ENCODE measurements at places on chromosomes 12 and 14.

DNA sequence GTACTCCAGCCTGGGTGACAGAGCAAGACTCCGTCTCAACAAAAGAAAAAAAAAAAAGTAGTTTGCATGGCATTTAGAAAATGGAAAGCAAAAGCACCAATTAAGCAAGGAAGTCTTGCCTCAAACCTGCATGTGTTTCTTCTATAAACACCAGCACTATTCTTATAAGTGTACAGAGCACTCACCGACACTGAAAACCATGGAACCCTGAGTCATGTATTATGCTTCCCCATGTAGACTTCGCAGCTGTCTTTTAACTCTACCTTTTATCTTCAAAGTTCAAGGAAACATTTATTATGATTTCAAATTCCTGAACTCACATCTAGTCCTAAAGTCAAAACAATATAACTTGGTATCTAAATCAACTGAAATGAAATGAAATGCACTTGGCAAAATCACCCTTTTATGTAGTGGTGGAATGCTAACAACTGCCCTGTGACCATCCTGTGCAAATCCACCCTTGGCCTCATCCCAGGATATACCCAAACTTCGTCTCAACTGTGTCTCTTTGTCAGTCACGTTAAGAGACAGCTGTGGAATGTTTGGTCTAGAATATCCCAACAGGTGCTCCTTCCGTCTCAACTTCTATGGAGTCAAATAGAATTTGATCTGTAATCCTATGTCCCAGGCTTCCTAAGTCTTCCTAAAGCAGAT, 4.8 kb downstream of the BCAT1 start:
- no peak for DNase-seq

DNA sequence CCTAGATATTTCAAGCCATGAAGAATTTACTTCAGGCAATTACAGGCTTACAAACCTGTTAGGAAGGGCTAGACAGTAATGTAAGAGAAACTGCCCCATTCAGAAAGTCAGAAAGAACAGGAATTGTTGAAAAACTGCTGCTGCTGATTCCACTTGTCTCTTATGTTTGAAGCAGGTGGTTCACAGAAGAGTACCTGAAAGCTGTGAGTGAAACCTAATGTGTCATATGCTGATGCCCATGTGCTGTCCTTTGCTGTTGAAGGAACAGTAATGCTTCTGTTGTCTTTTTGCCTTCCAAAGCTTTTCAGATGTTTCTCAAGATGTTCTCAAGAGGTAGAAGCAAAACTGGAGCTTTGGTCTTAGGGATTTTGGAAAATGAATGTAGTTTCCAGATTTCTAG, 39.0 kb downstream of the MNAT1 start:
- no peak for DNase-seq

DNA sequence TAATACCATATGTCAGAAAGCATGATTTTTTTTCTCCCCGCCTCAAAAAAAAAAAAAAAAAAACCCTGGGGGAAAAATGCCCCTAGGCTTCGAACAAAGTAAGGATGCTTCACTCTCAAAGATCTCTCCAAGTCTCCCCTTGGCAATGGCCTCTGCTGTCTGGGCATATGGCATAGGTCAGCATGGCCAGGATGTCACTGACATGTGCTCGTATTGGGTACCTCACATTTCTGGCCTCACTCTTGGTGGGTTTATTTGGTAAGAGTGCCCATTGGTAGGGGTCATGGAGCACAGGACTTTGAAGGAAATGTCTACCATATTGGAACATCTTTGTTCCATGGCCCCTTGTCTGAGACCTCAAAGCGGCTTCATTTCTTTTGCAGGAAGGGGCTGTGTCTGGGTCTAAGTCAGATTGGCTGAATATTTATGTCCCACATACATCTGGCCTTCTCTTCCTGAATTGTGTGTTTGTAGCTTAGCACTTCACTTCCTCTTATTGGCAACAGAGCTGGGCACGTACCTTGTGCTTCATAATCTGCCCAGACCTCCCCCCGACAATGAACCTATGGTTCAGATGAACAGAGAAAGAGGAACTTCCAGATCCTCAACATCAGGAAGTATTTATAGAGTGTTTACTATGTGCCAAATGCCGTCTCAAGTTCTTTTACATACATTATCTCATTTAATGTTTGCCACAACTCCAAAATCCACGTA, 36.3 kb upstream of the OAS1 start:
- DNase-seq = no peak

GRCh38 chr12:103882861-103883596, 42.0 kb upstream of the NT5DC3 start:
- no peak for DNase-seq

- no peak for DNase-seq
Measured at GRCh38 chr12:121138284-121138683, 5.6 kb downstream of the P2RX7 start.

- DNase-seq = no peak
Measured at GRCh38 chr12:95634622-95635621, 83.6 kb upstream of the USP44 start.

All from activated CD4-positive, alpha-beta T cell treated with anti-CD3 and anti-CD28 coated beads, Interleukin-2, amount 50 U/mL, for 4 hours (primary cell).